Stimulated activated CD8-positive, alpha-beta memory T cell treated with anti-CD3 and anti-CD28 coated beads, Interleukin-2, amount 100 ng/mL, for 1 hour (primary cell): ENCODE measurements at places on chromosomes 2 and 18.

- DNase-seq, result no peak
Observed at GRCh38 chr2:149145314-149146295, 107.1 kb downstream of the LYPD6B start.

DNA sequence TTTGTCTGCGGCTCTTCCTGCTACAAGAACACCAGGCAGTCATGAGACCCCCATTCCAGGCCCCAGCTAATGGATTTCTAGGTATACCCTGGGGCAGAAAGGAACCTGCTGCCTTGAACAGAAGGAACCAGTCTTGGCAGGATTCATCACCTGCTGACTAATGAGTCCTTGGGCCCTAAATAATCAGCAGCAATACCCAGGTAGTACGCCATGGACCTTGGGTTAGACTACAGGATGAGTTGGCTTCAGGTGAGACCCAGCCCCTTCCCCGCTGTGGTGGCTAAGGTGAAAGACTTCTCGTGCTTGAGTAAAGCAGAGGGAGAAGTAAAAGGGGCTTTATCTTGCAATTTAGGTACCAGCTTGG is 105.0 kb downstream of the SPIRE1 start:
- no peak for DNase-seq

GRCh38 chr2:210540471-210540870 is 15.9 kb upstream of the CPS1 start:
- DNase-seq, result no peak

GRCh38 chr2:163462993-163463392 is 272.8 kb downstream of the FIGN start:
- DNase-seq, result no peak

DNA sequence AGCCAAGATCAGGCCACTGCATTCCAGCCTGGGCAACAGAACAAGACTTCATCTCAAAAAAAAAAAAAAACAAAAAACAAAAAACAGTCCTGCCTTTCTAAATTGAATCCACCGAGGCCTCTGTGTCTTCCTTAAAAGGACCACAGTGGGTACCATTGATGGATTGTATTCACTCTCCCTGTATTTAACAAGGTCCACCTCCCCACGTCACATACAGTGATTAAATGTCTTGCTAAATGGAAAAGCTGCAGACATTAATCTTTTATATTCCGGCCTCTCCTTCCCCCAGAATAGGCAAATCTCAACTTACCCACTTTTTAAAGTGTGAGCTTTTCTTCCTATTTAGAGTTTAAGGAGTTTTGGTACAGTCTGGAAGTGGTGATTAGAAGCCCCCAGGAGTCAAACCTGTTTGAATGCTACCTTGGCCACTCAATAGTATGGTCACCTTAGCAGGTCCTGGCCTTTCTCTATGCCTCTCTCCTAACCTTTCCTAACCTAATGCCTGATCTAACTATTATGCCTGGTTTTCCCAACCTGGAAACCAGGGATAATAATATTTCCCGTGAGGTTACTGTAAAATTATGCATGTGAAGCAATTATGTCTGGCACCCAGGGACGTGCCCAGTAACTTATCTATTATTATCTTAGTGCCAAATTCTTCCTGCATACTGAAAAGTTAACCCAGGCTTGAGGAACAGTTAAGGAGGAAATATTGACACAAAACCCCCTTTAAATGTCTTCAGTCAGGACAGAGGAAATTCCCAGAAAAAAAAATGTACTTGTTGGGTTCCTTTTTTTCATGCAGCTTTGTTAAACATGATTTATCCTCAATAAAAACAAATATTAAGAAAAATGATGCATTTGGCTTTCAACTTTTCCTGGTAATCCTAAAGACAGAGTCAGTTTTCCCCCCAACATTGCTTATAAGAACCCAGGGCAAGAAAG is 3.1 kb downstream of the NFE2L2 start:
- DNase-seq, result no peak
